ENCODE measurements at places on chromosomes 1 and 21.

DNA sequence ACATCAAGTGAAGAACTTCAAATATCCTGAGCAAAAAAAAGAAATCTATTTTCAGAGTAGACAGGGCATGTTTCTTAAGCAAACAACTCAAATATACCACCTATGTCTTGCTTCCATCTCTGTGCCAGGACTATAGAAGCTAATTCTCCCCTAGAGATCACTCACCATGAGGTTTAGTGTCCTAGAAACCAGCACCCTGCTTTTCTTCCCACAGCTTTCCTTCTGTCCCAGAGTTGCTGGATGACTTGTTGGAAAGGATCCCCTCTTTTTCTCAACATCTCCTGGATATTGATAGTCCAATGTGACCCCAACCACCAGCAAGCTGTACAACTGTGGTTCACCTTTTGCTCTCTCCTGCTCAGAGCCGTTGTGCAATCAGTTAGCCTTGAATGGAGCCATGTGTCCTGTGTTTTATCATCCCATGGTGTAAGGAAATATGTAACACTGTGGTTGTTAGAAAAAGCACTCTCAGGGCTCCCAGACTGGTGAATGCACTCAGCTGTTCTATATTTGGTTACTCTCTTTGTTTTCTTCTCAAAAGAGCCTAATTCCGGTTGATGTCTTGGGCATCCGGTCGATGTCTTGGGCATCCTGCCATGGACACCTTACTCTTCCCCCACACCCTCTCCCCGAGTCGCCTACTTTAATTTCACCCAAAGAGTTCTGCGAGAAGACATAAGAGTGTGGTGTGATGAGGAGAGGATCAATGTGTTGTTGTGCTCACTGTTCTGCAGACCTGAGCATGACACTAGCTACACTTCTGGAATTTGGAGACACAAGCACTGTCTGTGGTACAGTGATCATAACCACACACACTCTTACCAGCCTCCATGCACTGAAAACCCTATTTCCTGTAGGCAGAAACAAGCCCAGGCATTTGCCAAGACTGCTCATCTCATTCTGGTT, 1.7 kb downstream of the TNFSF4 start:
- DNase-seq = no peak

DNA sequence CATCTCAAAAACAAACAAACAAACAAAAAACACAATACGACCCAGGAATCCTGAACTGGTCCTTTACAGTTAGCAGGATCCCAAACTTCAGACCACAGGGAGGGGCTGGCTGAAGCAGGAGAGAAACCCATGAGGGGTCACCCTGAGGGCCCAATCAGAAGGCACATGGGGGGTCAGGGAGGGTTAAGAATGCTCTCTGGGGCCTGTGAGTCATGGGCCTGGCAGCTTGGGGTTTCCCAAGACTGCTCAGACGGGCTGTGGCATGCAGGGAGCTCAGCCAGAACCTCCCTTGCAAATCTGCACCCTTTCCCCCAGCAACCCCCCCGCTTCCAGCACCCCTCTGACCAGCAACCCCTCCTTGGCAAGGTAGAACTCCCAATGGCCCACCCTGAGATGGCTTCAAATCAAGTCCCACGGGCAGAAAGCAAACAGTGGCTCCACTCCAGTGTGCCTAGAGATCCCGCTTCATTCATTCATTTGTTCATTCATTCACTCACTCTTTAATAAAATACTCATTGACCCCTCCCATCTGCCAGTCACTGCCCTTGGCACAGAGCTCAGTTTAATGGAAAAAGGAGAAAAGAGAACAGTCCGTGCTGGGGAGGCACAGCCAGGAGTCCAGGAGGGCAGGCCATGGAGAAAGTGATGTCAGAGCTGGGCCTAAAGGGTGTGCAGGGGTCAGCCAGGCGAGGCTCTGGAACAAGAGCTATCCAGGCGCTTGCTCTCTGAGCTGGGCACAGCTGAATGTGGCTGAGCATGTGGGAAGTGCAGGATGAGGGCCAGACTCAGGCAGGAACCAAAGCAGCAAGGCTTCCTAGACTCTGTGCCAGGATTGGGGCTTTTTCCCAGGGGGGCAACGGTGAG, 8.2 kb downstream of the UQCRHL start:
- no peak for DNase-seq

- no peak for DNase-seq
Measured at GRCh38 chr1:184748740-184749139, 5.9 kb downstream of the EDEM3 start.

DNA sequence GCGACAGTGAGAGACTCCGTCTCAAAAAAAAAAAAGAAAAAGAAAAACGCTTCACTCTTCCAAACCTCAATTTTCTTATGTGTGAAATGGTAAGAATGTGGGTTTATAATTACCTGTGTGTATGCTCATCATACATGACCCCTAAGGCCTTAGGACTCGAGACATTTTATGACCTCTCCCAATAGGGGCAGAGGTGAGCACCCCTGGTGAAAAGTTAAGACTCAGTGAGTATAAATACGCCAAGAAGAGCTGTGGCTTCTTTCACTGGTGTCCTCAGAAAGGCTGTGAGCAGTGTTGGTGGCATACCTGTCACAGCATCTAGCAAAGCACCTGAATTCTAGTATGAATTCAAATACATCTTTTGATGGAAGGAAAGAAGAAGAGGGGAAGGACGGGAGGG, 7.8 kb upstream of the FCMR start:
- no peak for DNase-seq

DNA sequence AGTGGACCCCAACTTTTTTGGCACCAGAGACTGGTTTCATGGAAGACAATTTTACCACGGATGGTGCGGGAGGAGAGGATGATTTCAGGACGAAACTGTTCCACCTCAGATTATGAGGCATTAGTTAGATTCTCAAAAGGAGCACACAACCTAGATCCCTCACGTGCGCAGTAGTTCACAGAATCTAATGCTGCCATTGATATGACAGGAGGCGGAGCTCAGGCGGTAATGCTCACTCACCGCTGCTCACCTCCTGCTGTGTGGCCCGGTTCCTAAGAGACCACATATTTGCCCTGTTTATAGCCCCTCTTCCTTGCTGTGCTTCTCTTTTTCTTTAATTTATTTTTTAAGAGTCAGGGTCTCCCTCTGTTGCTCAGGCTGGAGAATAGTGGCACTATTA, 4.6 kb downstream of the NTRK1 start:
- no peak for DNase-seq

- DNase-seq = no peak
Measured at GRCh38 chr21:44437371-44437695, 18.0 kb upstream of the LRRC3 start.

Data from activated CD8-positive, alpha-beta memory T cell treated with anti-CD3 and anti-CD28 coated beads for 4 hours (primary cell).